T-helper 9 cell (primary cell): ENCODE measurements at places on chromosomes 4 and X.

DNA sequence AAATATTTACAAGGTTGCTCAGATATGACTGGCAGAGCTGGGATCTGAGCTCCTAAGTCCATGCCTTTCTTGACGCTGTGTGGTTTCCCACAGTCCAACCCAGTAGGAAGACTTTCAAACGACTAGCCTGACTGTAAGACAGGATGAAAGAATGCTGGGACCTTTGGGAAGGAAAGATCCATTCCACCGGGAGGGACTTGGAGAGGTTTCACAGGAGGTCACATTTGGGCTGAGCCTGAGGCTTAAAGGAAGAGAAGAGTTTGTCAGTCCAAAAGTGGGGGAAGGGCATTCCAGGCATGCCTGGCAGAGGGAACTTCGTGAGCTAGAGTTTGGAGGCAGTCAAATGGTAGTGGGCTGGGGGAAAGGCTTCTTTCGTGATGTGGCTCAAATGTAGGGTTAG lies 1.5 kb downstream of the STARD8 start:
- no peak for DNase-seq

DNA sequence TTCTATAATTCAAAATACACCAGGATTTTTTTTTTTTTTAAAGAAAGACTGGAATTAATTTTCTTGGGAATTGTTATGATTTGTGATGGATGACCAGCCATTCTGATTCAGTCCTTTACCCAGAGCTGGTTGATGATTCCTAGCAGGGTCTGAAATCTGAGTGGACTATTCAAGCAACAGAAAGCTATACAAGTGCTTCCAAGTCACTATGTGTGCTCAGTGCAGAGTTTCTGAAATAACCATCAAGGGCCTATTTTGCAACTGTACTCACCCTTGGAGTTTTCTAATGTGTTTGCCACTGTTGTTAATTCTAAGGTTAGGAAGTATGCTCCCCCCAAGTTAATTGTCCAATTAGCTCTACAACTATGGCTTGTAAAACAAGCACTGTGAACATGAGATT lies 137.7 kb upstream of the RAPGEF2 start:
- DNase-seq: no peak

DNA sequence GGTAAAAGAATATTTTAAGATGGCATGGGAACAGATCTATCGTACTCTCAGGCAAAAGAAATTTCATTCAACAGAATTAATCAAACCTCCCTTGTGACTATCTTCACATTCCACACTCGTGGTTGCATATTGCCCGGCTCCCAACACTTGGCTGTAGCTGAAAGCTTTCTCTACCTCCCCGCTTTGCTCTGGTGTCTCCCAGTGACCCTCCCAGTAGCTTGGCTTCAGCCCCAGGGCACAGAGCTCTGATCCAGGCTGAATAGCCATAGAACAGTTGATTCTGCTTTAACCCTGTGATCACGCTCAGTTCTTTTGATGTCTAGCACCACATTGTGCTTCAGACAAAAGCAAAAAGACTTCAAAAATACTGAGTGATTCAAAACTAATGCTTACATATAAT lies 24.6 kb downstream of the SLC7A11 start:
- DNase-seq: no peak

GRCh38 chrX:13808293-13808692 lies 8.6 kb downstream of the GPM6B start:
- no peak for DNase-seq

- DNase-seq: no peak
Measured at GRCh38 chr4:170139764-170140163, 50.0 kb upstream of the AADAT start.

GRCh38 chrX:41480508-41481260 lies 33.5 kb downstream of the NYX start:
- no peak for DNase-seq

GRCh38 chr4:4532371-4533154 lies 9.3 kb downstream of the STX18 start:
- no peak for DNase-seq

DNA sequence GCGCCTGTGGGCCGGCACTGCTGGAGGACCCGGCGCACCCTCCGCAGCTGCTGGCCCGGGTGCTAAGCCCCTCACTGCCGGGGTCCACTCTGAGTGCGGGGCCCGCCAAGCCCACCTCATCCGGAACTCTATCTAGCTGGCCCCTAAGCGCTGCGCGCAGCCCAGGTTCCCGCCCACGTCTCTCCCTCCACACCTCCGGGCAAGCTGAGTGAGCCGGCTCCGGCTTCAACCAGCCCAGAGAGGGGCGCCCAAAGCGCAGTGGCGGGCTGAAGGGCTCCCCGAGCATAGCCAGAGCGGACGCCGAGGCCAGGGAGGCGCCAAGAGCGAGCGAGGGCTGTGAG lies 75.2 kb downstream of the QDPR start:
- no peak for DNase-seq

DNA sequence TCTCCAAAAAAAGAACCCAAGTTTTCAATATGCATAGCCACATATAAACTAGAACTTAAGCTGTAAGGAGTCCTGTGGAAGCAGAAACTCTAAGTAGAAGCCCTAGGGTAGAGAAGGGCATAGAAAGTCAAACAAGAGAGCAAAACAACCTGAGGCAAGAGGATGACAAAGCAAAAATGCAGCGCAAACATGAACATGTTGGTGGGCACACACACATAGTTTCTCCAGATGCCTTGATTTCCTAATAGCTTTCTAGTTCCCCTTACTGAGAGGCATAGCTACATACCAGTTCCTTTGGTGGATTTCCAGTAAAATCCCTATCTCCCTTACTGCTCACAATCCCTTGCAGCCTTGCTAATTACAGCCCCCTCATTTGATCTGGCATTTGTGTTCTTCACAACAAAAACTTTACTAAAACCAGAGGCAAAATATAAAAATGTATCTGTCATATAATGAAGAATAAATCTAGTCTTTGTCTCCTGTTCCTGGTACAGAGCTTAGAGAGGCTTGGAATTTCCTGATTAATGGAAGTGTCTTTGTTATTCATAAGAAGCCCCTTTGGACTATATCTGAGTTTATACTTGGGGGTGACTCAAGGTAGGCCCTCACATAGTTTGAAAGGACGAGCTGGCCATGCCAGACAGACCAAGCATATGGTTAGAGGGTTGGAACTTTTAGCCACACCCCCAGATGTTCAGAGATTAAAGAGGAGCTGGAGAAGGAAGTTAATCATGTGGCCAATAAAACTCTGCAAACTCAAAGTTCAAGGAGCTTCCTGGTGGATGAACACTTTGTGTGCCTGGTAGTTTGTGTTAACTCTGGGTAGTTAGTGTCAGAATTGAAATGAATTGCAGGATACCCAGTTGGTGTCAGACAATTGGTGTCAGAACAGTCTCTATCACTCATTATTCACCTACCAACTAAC lies 52.7 kb upstream of the ZCCHC13 start:
- no peak for DNase-seq

DNA sequence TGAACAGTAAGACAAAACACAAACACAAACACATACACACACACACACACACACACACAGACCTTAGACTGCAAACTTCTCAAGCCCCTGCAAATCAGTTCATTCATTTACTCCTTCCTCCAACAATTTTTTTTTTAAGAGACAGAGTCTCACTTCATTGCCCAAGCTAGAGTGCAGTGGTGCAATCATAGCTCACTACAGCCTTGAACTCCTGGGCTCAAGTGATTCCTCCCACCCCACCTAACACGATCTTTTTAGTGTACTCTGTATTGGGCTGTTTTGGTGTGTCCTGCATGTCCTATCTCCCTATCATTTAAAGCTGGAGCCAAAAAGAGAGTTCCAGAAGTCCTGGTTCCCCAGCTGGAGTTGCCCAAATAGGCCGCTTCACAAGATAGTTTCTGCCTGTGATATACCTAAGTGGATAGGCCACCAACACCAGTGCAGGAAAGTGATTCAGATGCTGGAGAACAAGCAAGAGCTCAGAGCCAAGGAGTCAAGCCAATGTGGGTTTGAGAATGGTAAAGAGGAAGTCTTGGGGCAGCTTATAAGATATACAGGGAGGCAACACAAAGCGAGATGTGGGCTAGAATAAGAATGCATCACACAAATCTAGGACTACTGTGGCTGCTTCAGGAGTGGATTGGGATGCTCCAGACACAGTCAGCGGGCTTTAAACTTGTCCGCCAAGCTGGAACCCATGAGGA lies 85.4 kb upstream of the RAPGEF2 start:
- DNase-seq: no peak

GRCh38 chr4:121252224-121252806 lies 88.2 kb upstream of the TNIP3 start:
- peak; percentile 49 for DNase-seq

- DNase-seq: no peak
Measured at GRCh38 chr4:53748328-53748772, 157.1 kb upstream of the LNX1 start.
